ENCODE measurements at places on chromosomes 1 and 21.

- DNase-seq = no peak
Measured at GRCh38 chr1:115190540-115191170, 101.4 kb upstream of the TSPAN2 start.

- DNase-seq = no peak
Measured at GRCh38 chr21:45836268-45836655, 145.3 kb upstream of the COL6A1 start.

- DNase-seq = no peak
Measured at GRCh38 chr1:157069601-157070000, 24.1 kb upstream of the ARHGEF11 start.

DNA sequence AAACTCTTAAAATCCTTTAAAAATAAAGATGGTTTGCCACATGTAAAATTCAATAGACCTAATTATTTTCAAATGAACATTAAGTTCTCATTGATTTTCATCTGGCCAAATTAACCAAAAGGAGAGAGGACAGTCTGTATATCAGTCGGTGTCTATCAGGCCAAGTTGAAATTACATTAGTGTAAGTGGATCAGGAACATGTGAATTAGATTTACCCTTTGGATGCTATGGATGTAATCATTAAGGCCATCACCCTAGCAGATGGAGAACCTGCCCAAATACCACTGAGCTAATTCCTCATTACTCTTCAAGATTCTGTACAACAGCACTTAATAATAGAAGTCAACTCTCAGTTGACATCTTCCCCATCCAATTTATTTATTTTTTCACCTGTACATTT, 29.5 kb upstream of the DPT start:
- no peak for DNase-seq

- DNase-seq = no peak
Measured at GRCh38 chr1:102800406-102800805, 307.9 kb downstream of the COL11A1 start.

DNA sequence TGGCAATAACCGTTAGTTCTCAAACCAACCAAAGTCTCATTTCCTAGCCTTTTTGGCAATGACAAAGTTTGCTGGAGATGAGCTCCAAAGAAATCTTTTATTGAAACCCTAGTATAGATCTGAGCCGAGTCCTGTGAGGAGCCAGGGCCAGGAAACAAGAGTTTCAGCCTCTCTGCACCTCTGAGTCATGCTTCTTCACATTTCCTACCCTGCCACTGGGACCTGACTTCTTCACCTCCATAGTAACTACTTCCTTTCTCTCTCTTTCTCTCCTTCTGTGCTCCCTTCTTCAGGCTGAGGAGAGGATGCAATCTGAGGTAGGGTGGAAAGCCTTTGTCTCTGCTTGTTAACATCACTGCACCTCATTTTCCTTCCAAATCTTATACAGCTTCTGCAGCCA, 38.7 kb upstream of the IPO9 start:
- no peak for DNase-seq

GRCh38 chr21:44756423-44757185, 45.0 kb downstream of the UBE2G2 start:
- DNase-seq = no peak

DNA sequence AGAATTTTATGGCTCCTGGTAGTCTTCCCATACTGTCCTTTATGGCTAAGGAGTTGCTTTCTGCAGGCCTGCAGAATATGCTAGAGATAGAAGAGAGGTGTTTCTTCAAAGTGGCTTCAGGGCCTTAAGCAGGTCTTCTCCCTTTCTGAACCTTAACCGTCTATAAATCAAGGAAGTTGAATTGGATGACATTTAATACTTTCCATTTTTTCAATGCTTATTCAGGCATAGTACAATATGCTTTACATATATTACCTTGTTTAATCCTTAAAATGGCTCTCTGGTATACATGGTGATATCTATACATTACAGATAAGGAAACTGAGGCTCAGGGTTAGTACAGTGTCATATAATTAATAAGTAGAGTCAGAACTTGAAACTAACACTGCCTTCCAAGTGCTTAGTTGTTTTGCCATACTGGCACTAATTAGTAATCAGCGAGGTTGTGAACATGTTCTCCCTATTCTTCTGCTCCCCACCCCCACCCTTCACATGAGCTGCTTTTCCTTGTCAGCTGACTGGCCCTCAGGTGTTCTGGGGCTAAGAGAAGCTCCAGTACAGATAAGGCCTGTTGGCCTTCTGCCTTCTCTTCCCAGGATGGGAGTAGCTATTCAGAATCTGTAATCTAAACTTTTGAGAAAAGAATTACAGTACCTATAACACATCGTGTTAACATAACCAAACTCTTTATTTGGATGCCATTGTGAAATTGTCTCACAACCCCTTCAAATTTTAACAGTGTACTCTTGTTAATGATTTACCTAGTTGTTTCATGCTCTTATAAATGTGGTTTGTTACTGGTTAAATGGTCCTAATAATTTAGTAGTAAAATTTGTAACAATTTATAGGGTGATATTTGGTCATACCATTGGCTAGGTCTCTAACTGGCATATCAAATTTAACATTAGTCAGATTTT, 13.6 kb downstream of the NFYC start:
- no peak for DNase-seq

DNA sequence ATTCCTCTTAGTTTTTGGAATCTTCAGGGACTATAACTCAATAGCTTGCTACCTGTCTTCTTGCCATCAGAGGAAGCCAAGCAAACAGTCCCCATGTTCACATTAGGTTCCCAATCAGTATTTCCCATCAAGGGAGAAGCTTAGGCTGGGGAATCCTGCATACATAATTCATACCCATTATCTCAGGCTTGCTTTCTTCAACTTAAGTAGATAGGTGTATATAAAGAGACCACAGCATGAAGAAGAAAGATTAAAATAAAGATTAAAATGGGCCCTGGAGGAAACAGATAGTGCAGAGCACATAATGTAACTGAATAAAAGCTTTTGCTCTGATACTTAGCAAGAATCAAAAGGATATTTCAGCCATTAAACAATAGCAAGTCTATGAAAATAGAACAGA, 29.0 kb upstream of the KCNK1 start:
- no peak for DNase-seq

DNA sequence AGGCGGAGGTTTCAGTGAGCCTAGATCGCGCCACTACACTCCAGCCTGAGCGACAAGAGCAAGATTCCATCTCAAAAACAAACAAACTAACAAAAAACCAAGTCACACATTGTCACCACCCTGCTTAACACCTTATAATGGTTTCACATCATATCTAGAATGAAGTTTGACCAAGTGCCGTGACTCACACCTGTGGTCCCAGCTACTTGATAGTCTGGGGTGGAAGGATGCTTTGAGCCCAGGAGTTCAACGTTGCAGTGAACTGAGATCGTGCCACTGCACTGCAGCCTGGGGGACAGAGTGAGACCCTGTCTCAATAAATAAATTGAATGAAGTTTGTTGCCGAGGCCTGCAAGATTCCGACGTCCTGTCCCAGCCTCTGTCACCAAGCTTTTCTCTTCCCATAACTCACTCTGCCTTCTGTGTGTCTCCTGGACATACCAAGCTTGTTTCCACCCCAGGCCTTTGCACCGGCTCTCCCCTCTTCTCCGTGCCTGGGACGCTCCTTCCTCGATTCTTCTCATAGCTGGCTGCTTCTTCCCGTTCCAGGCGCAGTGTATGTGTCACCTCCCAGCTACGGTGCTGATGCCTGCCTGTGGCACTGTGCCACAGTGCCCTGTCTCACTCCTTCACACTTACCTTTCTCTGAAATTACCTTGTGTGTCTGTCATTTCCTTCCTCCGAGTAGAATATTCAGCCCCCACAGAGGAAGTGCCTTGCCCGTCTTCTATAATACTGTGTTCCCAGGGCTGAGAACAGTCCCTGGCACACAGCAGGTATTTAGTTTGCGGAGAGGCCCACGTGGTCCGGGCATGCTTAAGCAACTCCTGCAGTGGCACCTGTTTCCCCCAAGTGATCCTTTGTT, 3.8 kb upstream of the SELENON start:
- DNase-seq = no peak

DNA sequence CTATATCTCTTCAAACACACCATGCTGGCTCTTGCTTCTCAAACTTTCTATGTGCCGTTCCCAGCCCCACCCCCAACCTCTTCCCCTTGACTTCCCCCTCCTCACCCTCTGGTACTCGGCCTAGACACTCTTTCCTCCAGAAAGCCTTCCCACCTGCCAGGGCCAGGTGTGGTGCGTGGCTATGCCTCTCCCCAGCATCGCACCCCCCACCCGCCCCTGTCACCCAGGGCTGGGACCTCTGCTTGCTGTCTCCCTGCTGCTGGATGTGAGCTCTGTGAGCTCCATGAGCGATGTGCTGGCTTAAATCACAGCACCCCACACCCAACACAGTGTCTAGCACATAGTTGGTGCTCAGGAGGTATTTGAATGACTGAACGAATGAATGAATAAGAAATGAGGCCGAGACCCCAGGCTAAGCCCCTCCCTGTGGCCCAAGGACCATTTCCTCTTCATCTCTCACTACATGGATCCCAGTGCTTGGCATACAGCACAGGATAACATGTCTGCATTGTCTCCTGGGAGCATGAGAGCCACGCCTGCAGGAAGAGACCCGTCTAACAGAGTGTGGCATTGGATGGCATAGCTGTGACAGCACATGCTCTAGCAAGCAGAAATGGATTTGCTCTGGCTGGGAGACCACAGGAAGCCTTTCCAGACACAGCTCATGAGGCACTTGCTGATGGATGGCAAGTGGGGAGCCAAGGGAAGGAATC, 19.7 kb downstream of the TNNT2 start:
- DNase-seq = no peak

DNA sequence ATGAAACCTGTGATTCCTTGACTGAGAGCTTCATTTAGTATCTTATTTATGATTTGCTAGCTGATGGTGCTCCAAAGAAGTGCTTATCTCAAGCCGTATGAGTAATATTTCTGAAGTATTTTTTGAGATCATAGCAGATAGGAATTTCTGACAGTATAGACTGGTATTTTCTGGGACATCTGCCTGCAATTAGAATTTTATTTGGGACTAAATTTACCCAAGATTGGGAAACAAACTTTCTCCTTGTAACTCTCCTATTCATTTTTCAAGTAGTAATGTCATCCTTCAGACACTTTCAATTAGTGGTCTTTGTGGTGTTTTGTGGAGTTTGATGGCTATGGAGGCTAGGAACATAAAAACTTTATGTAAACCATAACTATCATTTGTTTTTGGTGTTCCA, 597.2 kb upstream of the ZP4 start:
- DNase-seq = no peak

DNA sequence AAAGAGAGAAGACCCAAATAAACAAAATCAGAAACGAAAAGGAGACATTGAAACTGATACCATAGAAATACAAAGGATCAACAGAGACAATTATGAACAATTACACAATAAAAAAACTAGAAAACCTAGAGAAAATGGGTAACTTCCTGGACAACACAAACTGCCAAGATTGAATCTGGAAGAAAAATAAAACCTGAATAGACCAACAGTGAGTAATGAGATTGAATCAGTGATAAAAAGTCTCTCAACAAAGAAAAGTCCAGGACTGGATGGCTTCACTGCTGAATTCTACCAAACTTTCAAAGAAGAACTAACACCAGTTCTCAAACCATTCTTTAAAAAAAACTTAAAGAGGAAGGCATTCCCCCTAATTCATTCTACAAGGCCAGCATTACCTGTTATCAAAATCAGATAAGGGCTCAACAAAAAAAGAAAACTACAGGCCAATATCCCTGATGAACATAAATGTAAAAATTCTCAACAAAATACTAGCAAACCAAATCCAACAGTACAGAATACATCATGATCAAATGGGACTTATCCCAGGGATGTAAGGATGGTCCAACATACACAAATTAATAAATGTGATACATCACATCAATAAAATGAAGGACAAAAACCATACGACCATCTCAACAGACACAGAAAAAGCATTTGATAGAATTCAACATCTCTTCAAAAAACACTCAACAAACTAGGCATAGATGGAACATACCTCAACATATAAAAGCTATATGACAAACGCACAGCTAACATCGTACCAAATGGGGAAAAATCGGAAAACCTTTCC, 119.9 kb downstream of the ACBD6 start:
- no peak for DNase-seq

- DNase-seq = no peak
Measured at GRCh38 chr1:247431643-247432042, 15.7 kb downstream of the NLRP3 start.

DNA sequence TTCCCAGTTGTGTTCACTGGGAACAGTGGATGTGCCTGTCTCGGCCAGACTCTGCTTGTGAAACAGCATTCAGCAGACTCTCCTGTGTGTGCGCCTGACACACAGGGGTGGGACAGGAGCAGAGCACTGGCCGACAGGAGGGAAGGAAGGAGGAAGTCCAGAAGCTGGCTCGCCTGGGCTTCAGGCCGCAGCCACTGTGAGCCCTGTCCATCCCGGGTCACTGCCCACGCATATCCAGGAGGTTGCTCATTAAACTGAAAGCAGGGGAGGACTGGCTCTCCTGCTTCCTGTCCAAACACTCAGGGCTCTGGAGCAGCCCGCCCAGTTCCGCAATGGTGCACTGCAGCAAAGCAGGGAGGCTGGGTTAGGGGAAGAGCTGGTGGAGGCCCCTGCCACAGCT, 218.7 kb upstream of the VAMP3 start:
- DNase-seq = no peak

- no peak for DNase-seq
Measured at GRCh38 chr1:64006276-64007051, 197.0 kb upstream of the UBE2U start.

DNA sequence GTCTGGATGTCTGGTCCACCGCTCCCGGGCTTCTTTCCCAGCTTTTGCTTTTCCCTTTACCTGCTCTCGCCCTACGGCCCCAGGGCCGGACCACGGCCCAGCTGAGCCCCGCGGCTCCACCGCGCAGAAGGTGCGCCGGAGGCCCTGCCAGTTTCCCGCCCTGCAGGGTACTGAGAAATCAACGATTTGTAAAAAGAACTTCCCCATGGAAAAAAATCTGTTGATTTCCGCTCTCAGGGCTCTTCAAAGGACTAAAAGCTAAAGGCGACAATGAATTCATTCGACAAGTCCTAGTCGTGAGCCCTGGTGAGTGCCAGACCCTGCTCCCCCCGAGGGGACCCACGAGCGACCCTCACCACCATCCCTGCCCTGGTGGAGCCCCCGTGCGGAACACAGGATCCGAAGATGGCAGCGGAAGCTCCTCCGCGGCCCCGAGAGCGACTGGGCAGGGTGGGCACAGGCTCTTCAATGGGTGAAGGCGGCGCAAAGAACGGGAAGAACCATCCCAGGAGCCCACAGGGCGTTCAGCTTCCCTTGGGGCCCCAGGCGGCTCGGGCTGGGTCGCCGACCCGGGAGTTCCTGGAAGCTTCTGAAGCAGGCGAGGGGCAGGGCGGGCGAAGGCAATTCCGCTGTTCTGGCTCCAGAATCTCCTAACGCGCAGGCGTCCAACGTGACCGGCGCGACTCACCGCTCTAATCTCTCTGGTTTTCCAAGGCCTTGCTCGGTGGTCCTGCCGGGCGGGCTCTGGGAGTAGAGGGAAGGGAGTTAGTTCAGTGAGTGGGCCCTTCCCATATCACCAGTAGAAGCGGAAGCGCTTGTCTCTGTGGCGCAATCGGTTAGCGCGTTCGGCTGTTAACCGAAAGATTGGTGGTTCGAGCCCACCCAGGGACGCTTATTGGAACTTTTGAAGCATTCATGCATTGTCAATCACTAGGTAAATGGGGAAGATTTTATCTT, 6.6 kb upstream of the RNU1-2 start:
- DNase-seq = no peak
